Skeletal muscle cell (primary cell): ENCODE measurements at places on chromosomes 2 and 18.

DNA sequence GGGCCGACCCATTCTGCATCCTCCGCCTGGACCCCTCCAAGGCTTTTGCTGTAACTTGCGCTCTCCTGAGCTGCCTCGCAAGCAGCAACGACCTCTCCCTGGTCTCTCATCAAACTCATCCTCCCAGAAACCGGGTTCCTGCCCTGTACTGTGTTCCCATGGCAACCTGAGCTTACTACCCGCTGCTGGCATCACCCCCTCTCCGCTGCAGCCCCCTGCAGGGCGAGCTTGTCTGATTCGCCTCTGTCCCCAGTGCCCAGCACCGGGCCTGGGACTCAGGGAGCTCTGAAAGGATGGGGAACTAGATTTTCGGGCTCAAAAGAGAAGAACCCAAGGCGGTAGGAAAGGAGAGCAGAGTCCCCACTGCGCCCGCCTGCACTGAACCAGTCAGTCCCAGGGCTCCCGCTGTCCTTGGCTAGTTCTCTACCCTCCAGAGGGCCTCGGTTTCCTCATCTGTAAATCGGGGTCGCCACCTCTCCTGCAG is 463 bp downstream of the HS1BP3 start:
- DNase-seq: no peak

DNA sequence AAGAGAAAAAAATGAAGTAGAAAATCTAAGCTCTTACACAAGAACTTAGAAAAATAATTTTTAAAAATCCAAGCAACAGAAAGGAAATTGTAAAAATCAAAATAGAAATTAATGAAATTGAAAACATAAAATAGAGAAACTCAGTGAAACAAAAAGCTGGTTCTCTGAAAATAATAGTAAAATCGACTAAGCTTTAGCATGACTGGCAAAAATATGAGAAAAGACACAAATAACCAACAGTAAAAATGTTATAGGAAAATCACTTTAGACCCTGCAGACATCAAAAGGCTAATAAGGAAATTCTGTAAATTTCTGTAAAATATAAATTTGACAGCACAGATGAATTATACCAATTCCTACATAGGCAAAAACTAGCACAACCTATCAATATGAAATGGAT is 768.9 kb upstream of the LRRTM1 start:
- DNase-seq: no peak

- no peak for DNase-seq
Measured at GRCh38 chr2:42812899-42813479, 20.6 kb upstream of the HAAO start.

DNA sequence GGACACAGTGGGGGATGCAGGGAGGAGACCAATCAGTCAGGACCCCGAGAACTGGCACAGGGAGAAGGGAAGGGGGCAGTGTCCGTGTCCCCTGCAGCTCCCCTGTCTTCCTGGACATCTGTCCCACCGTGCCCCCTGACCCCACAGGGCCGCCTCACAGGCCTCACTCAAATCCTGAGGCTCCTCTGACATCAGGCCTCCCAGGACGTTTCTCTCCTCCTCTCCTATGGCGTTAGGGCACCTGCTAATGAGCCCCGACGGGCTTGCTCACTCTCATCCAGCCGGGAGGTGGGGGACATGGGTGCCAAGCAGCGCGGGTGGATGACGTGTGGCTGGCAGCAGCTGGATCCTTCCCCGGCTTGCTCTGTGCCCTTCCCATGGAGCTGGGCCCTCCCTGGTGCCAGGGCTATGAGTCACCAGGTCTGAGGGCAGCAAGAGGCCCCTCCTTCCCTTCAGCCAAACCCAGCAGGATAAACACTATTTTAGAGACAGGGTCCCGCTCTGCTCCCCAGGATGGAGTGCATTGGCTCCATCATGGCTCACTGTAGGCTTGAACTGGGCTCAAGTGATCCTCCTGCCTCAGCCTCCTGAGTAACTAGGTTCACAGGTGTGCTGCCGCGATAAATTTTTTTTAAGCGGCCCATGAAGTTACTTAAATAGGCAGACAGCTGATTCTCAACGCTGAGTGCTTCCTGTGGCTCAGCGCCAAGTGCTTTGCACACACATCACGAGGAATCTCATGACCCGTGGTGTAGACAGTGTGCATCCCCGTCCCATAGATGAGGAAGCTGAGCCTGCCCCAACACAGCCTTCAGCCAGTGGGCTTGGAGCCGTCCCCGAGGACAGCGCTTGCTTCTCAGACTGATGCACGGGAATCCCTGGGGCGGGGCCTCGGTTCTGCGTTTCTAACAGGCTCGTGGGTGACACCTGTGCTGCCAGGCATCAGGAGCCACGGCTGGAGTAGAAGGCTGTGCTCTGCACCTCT is 64.5 kb upstream of the HDAC4 start:
- no peak for DNase-seq

DNA sequence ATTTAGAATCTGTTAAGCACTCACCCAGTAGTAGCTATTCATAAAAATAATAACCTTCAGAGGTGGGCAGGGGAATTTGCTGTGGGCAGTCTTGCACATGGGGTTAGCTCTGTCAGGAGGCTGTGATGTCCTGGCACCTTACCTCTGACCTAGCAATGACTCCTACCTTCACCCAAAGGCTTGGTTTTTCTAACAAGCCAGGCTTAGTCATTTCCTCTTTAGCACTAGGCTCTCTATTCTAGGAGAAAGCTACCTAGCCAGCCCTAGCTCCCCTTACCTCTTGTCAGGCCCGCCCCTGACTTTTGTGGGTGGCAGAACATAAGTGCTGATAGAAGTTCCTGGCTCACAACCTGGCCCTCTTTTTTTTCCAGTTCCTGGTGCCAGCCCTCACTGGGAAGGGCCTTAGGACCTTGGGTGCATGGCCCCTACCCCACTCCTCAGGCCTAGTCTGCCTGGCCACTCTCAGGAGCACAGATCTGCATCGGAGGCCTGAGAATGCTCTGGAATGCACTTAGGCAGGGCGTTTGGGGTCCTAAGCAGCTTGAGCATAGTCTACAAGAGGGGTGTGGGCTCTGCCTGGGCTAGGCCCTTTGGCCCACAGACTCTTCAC is 17.7 kb downstream of the CPLX4 start:
- DNase-seq: no peak

DNA sequence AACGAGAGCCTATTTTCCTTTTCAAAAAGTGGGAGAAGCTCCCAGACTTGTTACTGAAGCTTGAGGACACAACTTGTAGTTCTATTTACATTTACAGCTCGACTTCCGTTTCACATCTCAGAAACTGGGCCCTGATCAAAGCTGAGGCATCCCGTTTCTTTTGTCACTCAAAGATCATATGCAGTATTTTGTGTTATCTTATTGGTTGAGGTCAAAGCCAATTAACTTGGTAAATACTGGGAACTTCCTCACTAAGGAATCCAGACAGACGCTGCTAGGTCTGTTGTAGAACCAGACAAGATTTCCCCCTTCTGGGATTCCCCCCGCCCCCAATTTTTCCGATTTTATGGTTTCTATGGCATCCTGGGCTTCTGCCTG is 50.3 kb downstream of the TSN start:
- no peak for DNase-seq

- no peak for DNase-seq
Measured at GRCh38 chr2:161388146-161388779, 27.8 kb upstream of the TBR1 start.

DNA sequence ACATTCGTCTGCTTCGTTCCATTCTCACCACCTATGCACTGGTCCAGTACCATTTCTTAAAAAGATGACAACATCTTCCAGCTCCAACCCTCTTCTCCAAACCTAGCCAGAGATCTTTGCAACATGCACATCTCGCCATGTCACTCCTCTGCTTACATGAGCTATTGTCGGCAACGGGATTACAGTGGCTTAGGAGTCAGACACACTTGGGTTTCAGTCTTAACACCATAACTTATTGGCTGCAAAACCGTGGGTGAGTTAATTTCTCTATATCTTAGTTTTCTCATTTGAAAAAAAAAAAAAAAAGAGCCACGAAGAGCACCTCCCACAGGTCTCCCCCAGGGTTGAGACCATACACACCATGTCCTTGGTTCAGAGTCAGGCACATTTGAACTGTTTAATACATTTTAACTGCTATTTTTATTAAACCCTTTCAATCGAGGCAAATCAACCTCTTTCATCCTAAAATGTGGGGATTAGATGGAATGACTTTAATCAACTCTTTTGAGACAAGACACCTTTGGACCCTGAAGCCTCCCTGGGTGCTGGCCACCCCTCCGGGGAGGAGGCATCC is 889 bp downstream of the ANKRD29 start:
- no peak for DNase-seq

- no peak for DNase-seq
Measured at GRCh38 chr18:78771496-78772359, 207.9 kb upstream of the SALL3 start.

- DNase-seq: no peak
Measured at GRCh38 chr2:135694711-135695110, 46.9 kb upstream of the UBXN4 start.

- no peak for DNase-seq
Measured at GRCh38 chr2:71120195-71120594, 9.8 kb downstream of the MCEE start.

- no peak for DNase-seq
Measured at GRCh38 chr2:239694487-239694886, 293.7 kb upstream of the HDAC4 start.

DNA sequence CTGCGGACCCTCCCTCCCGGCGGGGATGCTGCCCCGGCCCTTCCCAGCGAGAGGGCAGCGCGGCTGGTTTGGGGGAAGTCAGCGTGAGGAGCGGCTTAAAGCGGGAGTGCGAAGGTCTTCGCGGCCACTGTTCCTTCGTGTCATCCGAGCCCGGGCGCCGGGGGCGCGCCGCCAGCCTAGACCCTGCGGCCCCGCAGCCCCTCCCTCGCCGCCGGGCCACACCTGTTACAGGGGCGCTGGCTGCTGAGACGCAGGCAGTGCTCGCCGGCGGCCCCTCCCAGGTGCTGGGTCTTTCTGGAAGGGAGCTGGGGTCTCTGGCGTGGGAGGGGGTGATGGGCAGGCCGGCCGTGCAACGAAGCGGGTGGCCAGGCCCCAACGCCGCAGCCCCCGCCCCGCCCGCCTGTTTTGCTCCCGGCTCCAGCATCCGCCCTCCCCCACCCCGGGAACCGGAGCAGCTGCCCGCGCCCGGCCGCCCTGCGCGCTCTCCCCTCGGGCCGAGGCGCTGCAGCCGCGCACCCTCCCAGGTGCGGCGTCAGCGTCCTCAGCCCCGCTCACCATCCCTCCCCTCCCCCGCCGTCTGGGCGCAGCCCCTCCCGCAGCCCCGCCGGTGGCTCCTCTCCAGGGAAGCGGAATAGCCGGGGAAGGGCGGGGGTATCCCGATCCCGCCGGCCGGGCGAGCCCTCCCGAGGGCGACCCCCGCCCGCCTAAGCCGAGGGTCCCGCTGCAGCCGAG is 727 bp downstream of the KIF1A start:
- no peak for DNase-seq

DNA sequence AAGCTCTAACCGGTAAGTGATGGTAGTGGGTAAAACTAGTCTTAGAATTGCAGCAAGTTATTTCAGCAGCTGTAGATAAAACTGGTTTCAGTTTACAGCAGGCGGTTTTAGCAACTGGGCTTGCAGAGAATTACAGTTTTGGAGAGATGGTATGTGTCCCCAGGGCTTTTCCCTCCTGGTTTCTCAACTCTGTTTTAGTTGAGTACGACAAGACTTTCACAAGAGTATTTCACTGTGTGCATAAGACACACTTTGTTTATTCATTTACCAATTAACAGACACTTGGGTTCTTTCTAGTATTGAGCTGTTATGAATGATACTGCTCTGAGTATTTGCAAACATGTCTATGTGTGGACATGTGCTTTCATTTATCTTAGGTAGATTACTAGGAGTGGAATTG is 65.6 kb upstream of the RFX8 start:
- DNase-seq: peak; percentile 71

- DNase-seq: no peak
Measured at GRCh38 chr2:161418715-161419637, 2.9 kb downstream of the TBR1 start.

GRCh38 chr2:119464981-119465380 is 33.3 kb downstream of the TMEM37 start:
- no peak for DNase-seq

DNA sequence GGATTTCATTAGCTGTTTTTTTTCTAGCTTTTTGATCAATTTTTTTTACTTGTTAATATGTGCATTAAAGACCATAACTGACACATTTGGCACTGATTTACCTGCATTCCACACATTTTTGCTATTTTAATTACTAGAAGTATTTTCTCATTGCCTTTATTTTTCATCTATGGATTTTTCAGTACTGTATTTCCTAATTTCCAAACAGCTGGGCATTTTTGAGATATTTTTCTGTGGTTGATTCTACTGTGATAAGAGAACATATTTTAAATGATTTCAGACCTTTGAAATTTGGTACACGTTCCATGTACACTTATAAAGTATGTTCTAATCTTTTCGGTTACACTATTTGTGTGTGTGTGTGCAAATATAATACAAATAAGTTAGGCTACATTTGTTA is 135.3 kb downstream of the PARD3B start:
- DNase-seq: no peak

DNA sequence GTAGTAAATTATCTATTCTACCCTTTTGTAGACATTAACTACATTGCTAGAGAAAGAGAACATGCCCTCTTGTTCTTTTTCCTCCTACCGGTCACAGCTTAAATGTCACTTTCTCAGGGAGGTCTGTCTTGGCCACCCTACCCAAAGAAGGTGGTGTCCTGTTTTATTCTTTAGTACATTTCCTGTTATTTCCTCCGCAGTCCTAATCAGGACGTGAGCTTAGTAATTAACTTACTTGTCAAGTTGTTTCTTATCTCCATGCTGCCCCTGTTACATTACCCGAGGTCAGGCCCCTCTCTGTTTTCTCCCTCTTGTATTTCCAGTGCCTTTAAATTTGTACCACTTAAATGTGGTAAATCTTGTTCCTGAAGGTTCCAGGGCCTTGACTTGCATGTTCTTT is 73.7 kb upstream of the RMDN2 start:
- no peak for DNase-seq

DNA sequence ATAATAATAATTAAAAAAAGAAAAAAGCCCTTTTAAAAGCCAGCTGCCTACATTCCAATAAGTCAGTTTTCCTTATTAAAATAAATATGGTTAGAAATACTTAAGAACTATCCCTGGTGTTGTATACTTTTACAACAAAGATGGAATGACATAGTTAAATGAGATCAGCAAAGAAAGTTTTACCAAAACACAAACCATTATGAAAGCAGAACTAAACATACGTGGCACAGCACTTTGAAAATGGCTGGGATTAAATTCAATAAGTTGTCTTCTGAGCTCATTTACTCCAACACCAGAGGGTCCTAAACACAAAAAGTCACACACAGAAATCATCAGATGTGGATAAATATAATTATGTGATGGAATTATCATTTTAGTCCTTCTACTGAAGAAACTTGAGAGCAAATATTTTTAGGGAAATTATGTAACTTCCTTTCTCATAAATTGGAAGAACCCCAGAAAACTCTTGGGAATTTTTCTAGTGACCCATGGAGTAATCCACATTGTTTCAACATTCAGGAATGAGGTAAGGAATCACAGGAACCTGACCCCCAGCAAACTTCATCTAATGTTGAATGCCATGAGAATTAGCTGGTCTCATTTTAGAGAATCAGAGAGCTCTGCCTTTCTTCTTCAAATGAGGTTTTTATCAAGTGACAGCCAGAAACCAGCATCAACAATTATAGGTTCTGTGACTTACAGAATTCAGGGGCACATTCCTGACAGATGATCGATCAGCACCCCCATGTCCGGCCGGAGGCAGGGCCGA is 11.5 kb upstream of the TMEM237 start:
- DNase-seq: peak; percentile 58

- DNase-seq: no peak
Measured at GRCh38 chr2:71658771-71659170, 205.4 kb downstream of the DYSF start.

GRCh38 chr2:224359569-224359968 is 42.3 kb downstream of the FAM124B start:
- no peak for DNase-seq
